Left lobe of liver (tissue), 2 donors: ENCODE measurements at places on chromosomes 6 and 20. TPM values are rescaled to one million over a fixed set of nuclear protein-coding genes. Genes with fewer than 3 reads are reported as not detected.

- no peak for DNase-seq
Observed at GRCh38 chr6:37285861-37286311, 27.9 kb upstream of the TMEM217 start.

The SSTR4 gene
- not detected for total RNA-seq

DNA sequence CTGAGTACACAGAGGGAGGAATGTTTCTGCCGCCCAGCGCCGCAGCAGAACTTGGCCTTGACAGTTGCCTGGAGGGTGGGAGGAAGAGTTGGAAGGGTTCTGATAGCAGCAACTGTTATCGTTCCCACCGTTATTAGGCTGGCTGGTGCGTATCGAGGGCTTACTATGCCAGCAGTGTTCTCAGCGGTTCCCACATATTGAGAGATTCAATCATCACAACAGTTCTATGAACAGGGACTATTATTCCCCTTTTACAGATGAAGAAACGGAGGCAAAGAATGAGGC is 380.1 kb upstream of the SULF2 start:
- no peak for DNase-seq

- DNase-seq, result no peak
Observed at GRCh38 chr20:34632870-34633452, 43.9 kb downstream of the PIGU start.

The CRIP3 gene
- 8.4 TPM for total RNA-seq

GRCh38 chr6:97440590-97441176 is 157.7 kb upstream of the MMS22L start:
- no peak for DNase-seq

- no peak for DNase-seq
Observed at GRCh38 chr6:113351173-113351834, 505.8 kb upstream of the MARCKS start.

GRCh38 chr20:46872328-46873211 is 22.1 kb upstream of the EYA2 start:
- DNase-seq, result no peak

DNA sequence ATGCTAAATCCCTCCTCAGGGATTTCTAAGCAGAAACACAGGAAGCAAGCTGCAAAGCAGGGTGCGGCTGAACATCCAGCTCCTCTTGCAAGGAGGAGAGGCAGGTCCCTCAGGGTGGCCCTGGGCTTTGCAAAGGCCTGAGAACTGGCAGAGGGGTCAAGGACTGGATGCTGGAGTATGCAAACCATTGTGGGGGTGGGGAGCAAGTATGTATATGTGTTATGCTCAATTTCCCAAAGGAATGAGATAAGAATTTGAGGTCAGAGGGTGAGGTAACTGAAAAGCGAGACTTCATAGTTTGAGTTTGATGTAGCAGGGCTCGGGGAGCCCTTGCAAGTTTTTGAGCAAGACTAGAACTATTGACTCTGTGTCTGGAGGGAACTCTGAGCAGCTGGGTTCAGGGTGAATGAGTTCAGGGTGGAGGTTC is 11.2 kb downstream of the SLC22A2 start:
- DNase-seq, result no peak

DNA sequence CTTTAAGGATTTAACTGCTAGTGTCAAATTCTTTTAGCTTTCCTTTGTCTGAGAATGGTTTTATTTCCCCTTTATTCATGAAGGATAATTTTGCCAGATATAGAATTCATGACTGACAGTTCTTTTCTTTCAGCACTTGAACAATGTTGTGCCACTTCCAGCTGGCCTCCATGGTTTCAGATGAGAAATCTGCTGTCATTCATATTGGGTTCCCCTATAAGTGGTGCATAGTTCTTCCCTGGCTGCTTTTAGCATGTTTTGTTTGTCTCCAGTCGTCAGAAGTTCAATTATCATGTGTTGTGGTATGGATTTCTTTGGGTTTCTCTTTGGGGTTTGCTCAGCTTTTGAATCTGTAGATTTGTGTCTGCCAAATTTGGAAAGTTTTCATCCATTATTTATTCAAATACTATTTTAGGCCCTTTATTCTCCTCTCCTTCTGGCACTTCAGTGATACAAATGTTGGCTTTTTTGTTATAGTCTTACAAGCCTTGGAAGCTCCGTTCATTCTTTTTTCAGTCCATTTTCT is 76.3 kb upstream of the TGM3 start:
- no peak for DNase-seq
